Osteocyte (in vitro differentiated cells): ENCODE measurements at places on chromosomes 3 and 15.

GRCh38 chr15:40471808-40472150, 995 bp downstream of the CHST14 start:
- no peak for DNase-seq
- H3K4me1 ChIP-seq: peaks cover 19% of the 10 kb centered on the region
- peaks cover 5% of the 10 kb centered on the region for H3K36me3 ChIP-seq
- H3K27me3 ChIP-seq: no peaks in the 10 kb centered on the region
- peak overlapping the region; percentile 50 for H3K27ac ChIP-seq
- peak overlapping the region; percentile 77 for H3K4me3 ChIP-seq

DNA sequence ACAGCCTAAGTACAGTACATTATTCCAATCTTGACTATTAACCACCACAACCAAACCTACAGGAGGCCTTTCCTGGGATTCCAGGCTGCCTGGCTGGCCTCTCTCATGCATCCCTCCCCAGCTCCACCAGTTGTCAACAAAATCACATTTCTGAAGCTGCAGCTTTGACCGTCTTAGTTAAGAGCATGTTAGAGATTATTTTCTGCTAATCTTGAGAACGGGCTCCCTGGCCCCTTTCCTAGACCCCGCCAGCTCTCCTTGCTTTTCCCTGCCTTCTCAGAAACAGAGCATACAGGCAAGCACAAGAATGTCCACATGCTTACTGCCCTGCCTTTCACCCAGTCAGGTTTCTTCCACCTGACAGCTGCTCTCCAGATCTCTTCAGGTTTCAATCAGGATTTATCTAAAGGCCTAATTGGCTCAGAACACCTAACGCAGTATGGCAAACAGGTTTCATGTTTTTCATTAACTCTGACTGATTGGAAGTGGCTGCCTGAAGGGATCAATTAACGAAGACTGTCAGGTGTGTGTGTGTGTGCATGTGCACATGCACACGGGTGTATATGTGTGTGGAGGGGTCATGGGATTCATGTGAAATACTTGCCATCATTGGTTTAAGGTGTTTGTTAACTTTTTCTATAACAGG, 12.3 kb downstream of the KY start:
- no peaks in the 10 kb centered on the region for H3K4me1 ChIP-seq
- no peaks in the 10 kb centered on the region for H3K36me3 ChIP-seq
- no peak overlapping the region for H3K27ac ChIP-seq
- peaks cover 18% of the 10 kb centered on the region for H3K27me3 ChIP-seq
- DNase-seq: peak; percentile 54

DNA sequence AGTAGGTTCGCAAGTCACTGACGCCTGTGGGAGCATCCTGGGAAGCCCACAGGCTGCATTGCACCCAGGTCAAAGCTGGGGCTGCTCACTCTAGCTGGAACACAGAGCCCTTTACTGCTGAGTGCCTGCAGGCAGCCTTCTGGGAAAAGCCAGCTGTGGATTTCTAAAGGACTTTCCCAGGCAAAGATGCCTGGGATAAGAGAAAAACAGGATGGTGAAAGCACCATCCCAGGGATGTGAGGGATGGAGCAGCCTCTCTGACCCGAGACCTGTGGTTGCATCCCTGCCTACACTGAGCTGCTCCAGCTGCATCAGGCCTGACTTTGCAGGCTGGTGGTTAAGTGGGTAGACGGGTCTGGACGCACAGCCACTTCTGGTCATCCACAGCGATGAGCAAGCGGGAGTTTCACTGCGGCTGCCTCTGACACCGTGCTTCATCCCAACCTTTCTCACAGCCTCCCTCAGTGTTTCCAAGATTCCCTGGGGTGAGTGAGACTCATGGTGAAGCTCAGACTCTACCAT, 52.5 kb upstream of the AMOTL2 start:
- no peaks in the 10 kb centered on the region for H3K36me3 ChIP-seq
- DNase-seq: no peak
- H3K27me3 ChIP-seq: no peaks in the 10 kb centered on the region
- peaks cover 25% of the 10 kb centered on the region for H3K4me1 ChIP-seq

GRCh38 chr3:111519178-111519855, 22.7 kb upstream of the CD96 start:
- H3K36me3 ChIP-seq: no peaks in the 10 kb centered on the region
- no peak overlapping the region for H3K4me3 ChIP-seq
- no peak for DNase-seq
- no peak overlapping the region for H3K27ac ChIP-seq

GRCh38 chr3:178969004-178969700, 102.5 kb downstream of the ZMAT3 start:
- H3K4me3 ChIP-seq: no peak overlapping the region
- H3K36me3 ChIP-seq: no peaks in the 10 kb centered on the region
- no peak for DNase-seq
- H3K4me1 ChIP-seq: peaks cover 14% of the 10 kb centered on the region
- H3K27me3 ChIP-seq: peaks cover 10% of the 10 kb centered on the region

DNA sequence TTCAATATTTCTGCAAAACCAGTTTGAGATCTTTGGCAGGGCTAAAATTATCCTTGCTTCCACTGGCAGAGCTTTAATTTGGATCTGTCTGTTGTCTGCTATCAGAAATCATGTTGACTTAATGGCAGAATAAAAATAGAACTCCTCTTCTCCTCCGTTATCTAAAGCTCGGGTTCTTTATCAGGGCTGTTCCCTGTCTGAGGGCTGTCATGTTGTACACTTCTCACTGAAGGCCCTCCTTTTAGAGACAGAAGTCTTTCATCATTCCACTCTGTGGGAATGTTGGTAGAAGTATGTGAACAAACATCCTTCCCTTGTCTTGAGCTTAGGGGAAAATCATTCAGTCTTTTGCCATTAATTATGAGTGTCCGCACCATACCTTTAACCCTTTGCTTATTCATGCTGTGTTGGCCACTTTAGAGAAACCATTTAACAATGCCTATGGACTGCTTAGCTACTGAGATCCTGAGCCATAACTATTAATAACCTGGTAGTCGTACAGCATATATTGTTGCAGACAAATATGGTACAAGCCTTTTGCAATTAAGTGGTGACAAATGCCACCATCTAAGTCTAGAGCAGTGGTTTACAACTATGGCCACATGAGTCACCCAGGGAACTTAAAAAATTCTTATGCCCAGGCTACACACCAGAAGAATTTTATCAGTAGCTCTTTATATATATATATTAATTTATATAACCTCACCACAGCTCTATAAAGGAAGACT, 226.0 kb upstream of the TPM1 start:
- no peaks in the 10 kb centered on the region for H3K36me3 ChIP-seq
- H3K27me3 ChIP-seq: no peaks in the 10 kb centered on the region
- H3K4me3 ChIP-seq: no peak overlapping the region
- H3K4me1 ChIP-seq: peaks cover 2% of the 10 kb centered on the region
- no peak overlapping the region for H3K27ac ChIP-seq

GRCh38 chr3:41498847-41499246, 299.5 kb downstream of the CTNNB1 start:
- DNase-seq: no peak
- H3K27me3 ChIP-seq: peaks cover 2% of the 10 kb centered on the region
- no peaks in the 10 kb centered on the region for H3K36me3 ChIP-seq
- H3K27ac ChIP-seq: no peak overlapping the region
- peaks cover 5% of the 10 kb centered on the region for H3K4me1 ChIP-seq

GRCh38 chr3:168083906-168084305, 11.8 kb downstream of the GOLIM4 start:
- H3K27me3 ChIP-seq: no peaks in the 10 kb centered on the region
- DNase-seq: no peak
- H3K27ac ChIP-seq: no peak overlapping the region
- H3K36me3 ChIP-seq: no peaks in the 10 kb centered on the region
- no peak overlapping the region for H3K4me3 ChIP-seq

DNA sequence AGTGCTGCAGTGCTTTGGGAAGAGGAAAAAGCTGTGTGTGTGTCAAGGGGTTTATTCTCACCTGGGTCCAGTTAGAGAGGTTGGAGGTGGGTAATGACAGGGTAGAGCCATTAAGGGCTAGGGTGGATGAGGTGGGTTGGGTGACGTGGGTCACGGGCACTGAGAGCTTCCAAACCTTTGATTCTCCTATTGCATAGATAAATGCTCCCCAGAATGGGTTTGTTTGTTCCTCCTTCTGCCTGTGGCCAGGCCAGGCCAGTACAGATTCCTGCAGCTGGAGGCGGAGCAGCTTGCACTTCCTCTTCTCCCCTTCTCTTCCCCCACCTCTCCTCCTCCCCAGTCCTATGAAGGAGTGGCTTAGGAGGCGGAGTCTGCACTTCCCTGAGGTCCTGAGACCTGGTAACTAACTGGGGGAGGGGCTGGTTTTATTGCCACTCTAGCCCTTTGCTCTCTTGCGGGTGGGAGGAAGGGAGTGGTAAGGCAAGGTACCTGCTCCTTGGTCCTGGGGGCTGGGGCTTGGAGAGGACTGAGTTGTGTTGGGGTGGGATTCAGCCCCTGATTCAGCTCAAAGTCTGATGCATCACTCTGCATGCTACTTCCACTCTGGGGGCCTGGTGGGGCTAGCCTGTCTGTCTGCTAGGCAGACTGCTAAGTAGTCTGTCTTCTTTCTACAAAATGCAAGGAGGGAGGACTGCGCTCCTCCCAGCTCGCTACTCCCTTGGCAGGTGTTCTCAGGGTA, 3.5 kb downstream of the SPINT1 start:
- H3K27me3 ChIP-seq: peaks cover 7% of the 10 kb centered on the region
- no peaks in the 10 kb centered on the region for H3K36me3 ChIP-seq
- H3K27ac ChIP-seq: no peak overlapping the region
- no peak overlapping the region for H3K4me3 ChIP-seq

- H3K27ac ChIP-seq: peak overlapping the region; percentile 82
- no peak for DNase-seq
Observed at GRCh38 chr3:172315401-172316091, 132.7 kb downstream of the GHSR start.

GRCh38 chr3:10867384-10867783, 51.4 kb downstream of the SLC6A11 start:
- no peak overlapping the region for H3K27ac ChIP-seq
- H3K4me3 ChIP-seq: no peak overlapping the region
- no peaks in the 10 kb centered on the region for H3K4me1 ChIP-seq
- no peak for DNase-seq

DNA sequence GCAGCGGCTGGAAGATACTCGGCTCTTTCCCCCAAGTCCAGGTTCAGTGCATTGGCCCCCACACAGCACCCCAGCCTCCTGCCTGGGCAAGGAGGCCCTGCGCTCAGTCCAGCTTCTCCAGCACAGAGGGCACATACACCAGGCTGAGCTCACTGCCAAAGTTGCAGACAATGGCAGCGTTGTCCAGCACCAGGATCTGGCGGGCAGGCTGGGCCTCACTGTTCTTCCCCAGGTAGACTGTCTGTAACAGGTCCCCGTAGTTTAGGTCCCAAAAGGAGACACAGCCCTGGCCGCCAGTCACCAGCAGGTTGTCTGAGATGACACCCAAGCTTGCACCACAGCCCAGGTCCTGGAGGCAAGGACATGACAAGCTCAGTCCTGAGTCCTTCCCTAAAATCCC, 32.9 kb downstream of the PTPN23 start:
- H3K27ac ChIP-seq: no peak overlapping the region
- DNase-seq: no peak
- no peak overlapping the region for H3K4me3 ChIP-seq
- peaks cover 15% of the 10 kb centered on the region for H3K36me3 ChIP-seq
- H3K4me1 ChIP-seq: no peaks in the 10 kb centered on the region

- peaks cover 17% of the 10 kb centered on the region for H3K4me1 ChIP-seq
- no peak for DNase-seq
- no peak overlapping the region for H3K27ac ChIP-seq
- H3K4me3 ChIP-seq: no peak overlapping the region
- no peaks in the 10 kb centered on the region for H3K27me3 ChIP-seq
Observed at GRCh38 chr3:155880286-155880685, 9.8 kb downstream of the GMPS start.

DNA sequence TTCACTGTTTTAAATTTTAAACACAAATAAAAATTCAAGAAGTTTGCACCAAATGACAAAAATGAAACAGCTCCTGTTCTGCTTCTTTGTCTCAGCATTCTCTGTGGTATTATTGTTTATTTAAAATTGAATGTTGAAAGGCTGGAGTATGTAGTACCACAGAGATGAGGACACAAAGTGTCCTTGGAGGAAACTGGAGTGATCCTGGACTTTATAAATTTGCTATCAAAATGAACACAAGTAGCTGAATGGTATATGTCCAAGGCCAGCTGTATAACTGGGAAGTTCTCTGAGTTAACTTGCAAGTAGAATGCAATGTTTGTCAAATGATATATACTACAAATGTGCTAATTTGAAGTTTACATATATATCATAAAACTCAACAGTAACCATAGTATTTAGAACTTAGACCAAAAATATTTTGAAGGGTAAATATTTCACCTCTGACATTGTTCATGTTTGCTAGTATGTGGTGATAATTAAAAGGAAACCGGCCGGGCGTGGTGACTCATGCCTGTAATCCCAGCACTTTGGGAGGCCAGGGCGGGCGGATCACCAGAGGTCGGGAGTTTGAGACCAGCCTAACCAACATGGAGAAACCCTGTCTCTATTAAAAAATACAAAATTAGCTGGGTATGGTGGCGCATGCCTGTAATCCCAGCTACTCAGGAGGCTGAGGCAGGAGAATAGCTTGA, 12.3 kb downstream of the BTLA start:
- H3K4me3 ChIP-seq: no peak overlapping the region
- peaks cover 4% of the 10 kb centered on the region for H3K27me3 ChIP-seq
- no peaks in the 10 kb centered on the region for H3K36me3 ChIP-seq
- no peaks in the 10 kb centered on the region for H3K4me1 ChIP-seq
- H3K27ac ChIP-seq: no peak overlapping the region

DNA sequence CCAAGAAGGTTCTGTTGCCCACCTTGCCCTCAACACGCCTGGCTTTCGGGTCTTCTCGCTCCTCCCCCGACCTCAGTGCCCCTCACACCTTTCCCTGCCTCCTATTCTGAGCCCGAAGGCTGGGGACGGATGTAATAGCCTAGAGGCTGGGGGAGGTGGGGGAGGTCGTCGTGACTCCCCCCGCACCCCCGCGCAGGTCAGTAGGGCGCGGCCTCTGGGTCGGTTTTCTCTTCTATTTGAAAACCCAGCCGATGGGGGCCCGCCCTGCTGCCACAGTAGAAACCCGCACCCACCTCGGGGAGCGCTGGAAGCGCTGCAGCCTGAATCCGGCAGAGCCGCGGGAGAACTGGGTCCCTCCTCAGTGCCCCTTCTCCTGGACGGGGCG, 1.0 kb upstream of the RBPMS2 start:
- no peaks in the 10 kb centered on the region for H3K36me3 ChIP-seq
- no peaks in the 10 kb centered on the region for H3K27me3 ChIP-seq
- no peak for DNase-seq
- no peak overlapping the region for H3K27ac ChIP-seq

- H3K27ac ChIP-seq: no peak overlapping the region
- no peaks in the 10 kb centered on the region for H3K4me1 ChIP-seq
- no peaks in the 10 kb centered on the region for H3K36me3 ChIP-seq
- no peak for DNase-seq
- peaks cover 3% of the 10 kb centered on the region for H3K27me3 ChIP-seq
Observed at GRCh38 chr3:74273555-74274402, 340.7 kb downstream of the CNTN3 start.
